ENCODE measurements at places on chromosomes 16 and 17. TPM values are rescaled to one million over a fixed set of nuclear protein-coding genes. Genes with fewer than 3 reads are reported as not detected.

DNA sequence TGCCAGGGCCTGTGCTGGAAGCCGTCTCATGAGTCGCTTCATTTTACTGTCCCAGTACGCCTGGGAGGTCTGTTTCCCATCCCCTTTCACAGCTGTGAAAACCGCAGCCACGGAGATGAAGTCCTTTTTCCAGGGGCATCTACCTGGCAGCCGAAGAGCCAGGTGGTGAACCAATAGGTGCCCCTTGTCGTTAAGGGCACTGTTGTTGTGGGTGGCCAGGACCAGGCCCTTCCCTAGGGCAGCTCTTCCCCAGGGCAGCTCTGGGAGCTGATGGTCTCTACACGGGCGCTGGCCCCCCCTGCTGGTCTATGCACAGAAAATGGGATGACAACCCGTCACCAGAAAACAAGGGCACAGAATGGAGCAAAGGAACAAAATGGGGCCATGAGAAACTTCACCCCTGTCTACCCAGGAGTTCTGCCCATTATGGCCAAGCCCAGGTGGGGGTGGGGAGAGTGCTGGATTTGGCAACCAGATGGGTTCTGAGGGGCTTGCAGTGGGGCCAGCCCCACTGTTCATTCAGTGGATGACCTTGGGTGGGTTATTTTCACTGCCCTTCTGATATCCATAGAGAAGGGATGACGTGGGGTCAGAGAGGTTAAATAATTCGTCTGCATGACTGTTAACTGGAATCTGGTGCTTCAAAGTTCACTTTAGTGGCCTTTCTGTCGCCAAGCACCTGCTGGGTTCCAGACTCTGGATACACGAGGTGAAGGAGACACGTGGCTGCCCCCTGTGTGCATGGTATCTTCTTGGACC lies 11.5 kb downstream of the RMI2 start:
- DNase-seq, result no peak

- DNase-seq, result peak; percentile 87
Observed at GRCh38 chr17:47693731-47694580, at the start of gene TBKBP1. Gene TBKBP1, plus strand, starts transcription at chr17:47694161. Its CDS starts 1,952 bp downstream, at chr17:47696113.

GRCh38 chr16:55901566-55902217 lies 26.5 kb upstream of the CES5A start:
- peak; percentile 2 for DNase-seq

DNA sequence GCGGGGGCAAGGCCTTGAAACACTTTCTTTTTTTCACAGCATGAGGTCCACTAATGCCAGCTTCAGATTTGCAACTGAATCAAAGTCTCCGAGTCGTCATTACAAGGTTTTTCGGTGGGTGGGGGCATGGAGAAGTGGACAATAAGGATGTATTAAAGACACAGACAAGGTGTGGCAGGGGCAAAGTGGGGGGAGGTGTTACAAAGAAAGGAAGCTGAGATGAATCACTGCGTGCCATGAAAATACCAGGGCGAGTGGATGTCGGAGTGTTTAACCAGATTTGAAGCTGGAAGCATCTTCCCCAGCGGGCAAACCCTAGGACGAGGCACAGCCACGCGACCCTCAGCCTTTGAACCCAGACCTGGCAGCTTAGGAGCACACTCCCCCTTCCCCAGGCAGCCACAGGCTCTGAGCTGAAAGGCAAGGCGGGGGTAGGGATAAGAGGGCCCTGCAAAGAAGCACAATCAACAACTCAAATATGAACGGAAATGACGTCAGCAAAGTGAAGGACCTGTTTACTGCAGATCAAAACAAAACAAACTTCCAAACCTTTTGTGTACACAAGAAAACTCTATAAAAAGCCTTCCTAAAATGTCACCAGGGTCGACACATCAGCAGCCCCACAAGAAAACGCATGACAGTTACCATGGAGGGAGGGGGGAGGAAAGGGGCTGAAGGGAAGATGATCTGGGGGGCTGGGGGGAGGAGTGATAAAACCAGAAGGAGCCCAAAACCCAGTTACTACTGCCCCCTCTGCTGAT lies 5.6 kb upstream of the ZFHX3 start:
- no peak for DNase-seq

- DNase-seq, result no peak
Observed at GRCh38 chr16:68452176-68452575, 3.9 kb upstream of the SMPD3 start.

- no peak for DNase-seq
Observed at GRCh38 chr16:82758904-82759303, 132.1 kb downstream of the CDH13 start.

DNA sequence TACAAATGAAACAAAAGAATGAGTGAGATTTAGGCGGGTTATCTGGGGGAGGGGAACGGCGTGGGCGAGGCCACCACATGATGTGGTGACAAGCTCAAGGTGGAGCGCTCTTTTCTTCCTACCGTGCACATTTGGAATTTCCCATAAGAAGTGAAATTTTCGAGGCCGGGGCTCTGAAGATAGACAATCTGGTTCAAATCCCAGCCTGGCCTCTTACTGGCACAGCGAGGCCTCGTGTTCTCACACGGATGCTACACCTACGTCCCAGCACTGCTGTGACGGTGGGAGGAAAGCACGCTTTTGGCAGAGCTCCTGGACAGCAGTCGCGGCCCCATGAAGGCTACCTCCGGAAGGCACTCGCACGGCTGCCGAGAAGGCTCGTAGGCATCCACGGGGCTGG lies 25.2 kb downstream of the ZDHHC7 start:
- DNase-seq, result no peak

GRCh38 chr17:29177871-29178749 lies 2.1 kb downstream of the MYO18A start:
- no peak for DNase-seq

DNA sequence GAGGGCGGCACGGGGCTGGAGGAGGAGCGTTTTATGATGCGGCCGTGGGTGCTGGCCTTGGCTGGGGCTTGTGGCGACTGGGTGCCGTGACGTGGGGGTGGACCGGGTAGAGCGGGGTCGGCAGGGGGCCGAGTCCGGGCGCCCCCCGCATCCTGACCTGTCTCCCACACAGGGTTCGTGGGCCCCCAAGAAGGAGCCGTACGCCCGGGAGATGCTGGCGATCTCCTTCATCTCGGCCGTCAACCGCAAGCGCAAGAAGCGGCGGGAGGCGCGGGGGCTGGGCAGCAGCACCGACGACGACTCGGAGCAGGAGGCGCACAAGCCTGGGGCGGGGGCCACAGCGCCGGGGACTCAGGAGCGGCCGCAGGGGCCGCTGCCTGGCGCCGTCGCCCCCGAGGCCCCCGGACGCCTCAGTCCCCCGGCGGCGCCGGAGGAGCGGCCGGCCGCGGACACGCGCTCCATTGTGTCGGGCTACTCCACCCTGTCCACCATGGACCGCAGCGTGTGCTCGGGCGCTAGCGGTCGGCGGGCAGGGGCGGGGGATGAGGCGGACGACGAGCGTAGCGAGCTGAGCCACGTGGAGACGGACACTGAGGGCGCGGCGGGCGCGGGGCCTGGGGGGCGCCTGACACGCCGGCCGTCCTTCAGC lies 81.6 kb downstream of the ARHGAP23 start:
- DNase-seq, result no peak

- peak; percentile 41 for DNase-seq
Observed at GRCh38 chr16:79640513-79641360, 40.2 kb upstream of the MAF start.

DNA sequence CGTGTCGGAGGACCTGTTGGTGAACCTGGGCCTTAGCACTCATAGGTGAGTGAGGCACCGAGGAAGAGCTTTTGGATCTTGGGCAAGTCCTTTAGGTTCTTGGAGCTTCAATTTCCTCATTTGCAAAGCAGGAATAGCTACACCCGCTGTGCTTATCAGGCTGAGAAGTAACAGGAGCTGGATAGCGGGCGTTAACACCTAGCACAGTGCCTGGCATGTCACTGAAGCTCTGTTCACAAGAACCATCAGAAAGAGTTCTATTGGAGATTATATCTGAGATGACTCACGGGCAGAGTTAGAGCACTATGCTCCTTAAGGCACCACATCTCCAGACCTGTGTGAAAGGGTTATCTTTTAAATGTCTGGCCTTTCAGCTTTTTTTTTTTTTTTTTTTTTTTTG lies 12.8 kb downstream of the MEOX1 start:
- no peak for DNase-seq

DNA sequence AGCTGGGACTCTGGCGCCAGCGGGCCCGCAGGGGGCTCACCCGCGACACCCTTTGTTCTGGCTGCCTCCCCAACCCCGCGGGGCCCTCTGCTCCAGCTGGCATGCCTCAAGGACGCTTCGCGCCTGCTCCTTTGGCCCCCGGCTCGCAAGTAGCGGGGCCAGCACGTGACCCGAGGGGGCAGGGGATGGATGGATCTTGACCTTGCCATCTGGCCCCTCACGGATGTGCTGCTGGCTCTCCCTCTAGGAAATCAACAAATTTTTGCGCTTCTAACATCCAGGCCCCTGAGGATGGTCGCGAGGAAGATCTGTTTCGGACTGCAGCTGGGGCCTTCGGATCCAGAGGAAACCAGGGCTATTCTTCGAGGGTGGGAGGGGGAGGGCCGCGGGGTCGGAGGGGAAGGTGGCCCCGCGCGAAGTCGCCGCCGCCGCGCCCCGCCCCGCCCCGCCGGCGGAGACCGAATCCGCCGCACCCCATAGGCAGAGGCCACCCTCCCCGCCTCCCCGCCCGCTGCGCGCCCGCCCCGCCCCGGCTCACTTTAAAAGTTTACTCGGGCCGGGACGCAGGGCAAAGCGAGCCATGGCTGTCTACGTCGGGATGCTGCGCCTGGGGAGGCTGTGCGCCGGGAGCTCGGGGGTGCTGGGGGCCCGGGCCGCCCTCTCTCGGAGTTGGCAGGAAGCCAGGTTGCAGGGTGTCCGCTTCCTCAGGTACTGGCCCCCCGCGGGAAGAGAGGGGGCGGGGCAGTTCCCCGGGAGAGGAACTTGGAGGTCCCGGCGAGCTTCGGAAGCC lies at the start of gene ACSF2:
TSS of gene ACSF2 (plus strand) at position 537 of the 790 bp plus-strand sequence. CDS start at position 581, 44 bp downstream.
- DNase-seq, result no peak

DNA sequence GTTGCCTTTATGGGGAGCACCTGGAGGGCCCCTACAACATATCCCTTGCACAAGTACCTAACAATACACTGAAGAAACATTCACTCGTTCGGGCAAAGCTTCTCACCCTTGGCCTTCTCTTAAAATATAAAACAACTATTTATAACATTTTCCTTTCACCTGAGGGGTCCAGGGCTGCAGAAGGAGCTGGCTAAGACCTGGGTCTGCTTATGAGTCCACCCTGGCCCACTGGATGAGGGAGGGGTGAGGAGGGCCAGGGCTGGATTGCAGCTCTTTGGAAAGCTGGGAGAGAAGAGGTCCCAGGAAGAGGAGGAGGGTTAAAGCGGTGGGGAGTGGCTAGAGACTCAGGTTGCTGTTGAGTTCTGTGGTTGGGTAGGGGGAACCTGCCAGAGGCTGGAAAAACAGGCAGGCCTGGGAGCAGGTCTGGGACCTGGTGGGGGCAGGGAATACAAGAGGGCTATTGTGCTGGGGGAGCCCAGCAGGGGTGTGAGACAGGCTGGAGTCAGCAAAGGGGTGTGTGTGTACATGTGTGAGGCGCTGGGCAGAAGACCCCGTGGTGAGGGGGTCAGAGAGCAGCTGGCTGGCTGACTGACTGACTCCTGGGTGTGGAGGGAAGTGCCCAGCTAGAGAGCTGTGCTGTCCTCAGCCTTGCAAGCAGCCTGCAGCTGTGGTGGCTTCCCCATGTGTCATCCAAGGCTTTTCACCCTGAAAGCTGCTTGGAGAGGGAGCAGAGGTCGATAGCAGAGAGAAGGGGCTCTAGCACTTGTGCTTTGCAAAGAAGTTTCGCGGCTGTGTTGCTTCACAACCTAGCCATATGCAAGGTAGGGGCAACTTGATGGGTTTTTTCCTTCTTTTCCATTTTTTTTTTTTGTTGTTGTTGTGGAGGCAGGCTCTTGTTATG lies 10.2 kb upstream of the MRC2 start:
- DNase-seq, result no peak

DNA sequence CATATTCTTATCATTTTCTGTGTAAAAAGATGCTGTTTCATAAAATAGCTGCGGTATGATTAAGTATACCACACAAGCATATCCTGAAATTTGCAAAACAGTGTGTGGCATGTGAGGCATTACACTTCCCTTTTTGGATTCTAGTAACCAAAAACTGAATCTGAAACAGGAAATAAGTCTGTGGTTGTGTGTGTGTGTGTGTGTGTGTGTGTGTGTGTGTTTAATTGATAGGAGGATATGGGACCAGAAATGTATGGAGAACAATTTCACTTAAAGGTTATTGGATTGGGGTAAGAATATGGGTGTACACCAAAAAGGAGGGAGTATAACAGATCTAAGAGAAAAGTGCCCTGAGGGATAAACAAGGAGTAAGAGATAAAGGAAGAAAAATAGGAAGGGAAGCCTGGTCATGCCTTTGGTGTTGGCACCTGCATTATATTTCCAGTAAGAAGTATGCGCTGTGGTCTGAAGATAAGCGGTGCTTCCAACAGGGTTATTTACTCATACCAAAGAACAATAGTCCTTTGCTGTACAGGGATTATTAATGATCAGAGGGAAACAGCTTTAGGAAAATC lies 4.0 kb downstream of the LYRM1 start:
- DNase-seq, result no peak

- no peak for DNase-seq
Observed at GRCh38 chr16:89426736-89427530, 63.4 kb downstream of the ANKRD11 start.

DNA sequence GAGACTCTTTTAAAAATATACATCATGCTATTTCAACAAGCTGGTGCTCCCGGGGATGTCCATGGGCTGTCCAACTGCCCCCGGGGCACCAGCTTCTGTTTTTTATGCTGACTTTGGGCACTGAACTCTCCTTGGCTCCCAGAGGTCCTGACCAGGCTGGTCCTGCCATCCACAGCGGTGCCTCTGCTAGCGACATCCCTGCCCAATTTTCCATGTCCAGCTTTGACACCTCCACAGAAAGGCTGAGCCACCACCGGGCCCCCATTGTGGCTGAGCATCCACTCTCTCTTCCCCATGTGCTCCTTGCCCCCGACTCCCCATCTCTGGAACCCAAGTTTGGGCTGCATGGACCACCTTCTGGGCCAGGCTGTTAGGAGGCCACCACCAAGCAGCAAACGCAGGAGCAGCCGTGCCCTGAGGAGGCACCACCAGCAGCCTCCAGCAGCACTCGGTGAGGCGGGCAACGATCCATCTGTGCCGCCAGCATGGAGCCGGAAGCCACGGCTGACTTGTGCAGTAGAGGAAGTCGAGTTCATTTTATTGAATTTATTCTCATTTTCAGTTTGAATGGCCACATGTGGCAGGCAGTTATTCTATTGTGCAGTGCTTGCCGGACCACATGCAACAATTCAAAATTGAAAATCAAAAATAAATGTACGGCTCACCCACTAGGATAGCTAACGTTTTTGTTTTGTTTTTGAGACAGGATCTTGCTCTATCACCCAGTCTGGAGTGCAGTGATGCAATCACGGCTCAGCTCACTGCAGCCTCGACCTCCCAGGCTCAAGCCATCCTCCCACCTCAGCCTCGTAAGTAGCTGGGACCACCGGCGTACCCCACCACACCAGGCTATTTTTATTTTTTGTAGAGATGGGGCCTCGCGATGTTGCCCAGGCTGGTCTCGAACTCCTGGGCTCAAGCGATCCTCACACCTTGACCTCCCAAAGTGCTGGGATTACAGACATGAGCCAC lies 2.8 kb upstream of the MEAK7 start:
- no peak for DNase-seq

The TNP2 gene
- not detected for polyA plus RNA-seq

The KRT16 gene
- polyA plus RNA-seq, result not detected

The TNFSF13 gene
- 4.4 TPM for polyA plus RNA-seq

The GNAO1 gene
- polyA plus RNA-seq, result 1.3 TPM

The WNK4 gene
- 0.76 TPM for polyA plus RNA-seq

The CTF1 gene
- polyA plus RNA-seq, result 8.8 TPM

The PRDM7 gene
- not detected for polyA plus RNA-seq
